SK-N-MC (cell line): ENCODE measurements at places on chromosomes 3 and 15.

- DNase-seq, result no peak
Observed at GRCh38 chr3:107408513-107408912, 31.3 kb downstream of the CCDC54 start.

DNA sequence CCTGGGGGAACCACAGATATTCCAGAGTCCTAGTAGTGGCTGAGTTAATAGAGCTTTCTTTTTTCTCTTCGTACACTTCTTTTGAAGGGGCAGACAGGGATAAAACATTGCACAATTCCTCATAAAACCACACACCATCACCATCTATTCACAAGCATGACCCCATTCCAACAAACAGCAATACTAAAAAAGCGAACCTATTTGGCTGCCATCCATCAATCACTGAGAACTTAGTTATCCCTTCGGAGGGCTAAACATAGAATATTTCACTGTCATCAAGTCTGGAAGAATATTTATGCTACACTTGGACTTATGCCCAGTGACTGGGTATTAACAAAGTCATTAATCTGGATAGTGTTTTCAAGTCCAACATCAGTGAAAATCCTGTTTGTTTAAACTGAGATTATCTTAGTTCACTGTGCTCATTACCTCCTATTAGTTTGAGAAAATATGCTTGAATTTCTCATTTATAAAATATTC is 80.3 kb upstream of the PRTG start:
- DNase-seq, result no peak

DNA sequence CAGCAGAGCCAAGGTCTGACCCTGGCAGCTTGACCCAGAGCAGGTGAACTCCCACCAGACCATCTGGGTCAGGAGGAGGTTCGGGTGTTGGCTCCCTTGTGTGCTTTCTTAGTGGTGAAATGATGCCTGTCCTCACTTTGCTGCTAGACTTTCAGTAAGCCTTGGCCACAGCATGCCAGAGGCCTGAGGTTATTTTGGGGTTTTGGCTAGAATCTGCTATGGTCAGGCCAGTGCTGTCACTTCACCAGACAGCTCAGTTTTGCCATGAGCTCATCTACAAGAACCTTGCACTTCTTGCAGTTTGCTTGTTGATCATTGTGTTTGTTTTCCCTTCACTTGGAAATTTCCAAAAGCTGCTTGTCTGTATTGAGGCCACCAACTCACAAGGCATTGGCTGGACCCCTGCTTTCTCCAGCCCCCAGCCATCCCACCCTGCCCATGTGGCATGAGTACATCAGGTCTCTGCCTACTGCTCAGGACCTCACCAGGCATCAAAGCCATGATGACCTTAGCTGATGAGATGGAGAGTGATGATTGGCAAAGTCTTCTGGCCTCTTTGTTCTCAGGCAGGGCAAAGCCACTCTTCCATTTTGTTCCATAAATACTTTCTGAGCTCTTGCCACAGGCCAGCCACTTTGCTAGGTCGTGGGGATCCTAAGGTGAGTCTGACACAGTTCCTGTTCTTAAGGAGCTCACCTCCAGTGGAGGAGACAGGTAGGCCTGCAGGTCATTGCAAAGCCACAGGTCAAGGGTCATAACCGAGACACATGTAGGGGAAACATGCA is 122.6 kb downstream of the ARNT2 start:
- DNase-seq, result no peak

DNA sequence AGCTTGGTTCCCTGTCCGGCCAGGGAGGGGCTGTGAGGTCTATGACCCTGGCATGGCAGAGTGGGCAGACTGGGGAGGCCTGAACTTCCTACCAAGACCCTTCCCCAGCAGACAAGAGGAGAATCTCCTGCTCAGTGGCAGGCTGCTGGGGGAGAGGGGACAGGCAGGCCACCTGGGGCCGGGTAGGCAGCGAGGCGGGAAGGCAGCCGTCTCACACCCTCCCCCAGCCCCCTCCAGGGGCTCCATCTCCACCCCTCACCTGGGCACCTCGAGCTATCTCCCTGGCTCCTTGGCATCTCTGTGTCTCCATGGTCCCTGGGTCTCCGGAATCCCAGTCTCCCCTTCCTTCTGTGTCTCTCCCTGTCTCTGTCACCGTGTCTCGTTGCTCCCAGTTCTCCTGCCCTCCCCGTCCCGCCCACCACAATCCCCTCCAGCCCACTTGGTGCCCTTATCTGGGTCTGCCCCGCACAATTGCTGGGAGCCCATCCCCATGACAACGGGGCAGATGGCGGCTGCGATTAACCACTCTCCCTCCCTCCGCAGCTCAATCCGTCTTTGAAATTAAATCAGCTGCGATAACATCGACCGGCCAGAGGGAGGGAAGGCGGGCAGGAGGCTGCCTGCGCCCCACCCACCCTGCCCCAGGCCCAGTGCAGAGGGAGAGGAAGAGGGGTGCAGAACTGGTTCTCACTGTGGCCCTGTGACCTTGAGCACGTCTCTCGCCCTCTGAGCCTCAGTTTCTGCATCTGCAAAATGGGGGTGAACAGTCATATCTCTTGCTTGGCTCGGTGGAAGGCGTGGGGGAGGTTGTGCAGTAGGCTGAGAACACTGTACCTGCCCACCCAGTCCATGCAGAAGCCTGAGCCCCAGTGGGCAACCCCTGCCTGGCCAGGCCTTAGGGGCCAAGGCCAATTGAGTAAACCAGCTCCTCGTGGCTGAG is 9.6 kb downstream of the DNAJB8 start:
- DNase-seq, result no peak

DNA sequence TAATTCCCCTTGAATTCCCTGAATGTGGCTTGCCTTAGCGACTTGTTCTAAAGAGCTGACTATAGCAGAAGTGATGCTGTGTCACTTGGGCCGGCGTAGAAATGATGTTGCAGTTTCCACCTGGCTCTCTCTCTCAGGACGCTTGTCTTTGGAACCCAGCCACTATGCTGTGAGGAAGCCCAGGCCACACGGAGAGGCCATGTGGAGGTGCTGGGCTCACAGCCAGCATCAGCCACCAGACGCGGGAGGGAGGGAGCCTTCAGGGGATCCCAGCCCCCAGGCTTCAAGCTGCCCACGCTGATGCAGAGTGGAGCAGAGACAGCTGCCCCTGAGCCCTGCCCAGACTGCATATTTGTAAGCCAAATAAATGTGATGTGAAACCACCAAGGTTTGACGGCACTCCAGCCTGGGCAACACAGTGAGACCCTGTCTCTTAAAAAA is 18.6 kb downstream of the RNU5B-1 start:
- DNase-seq, result no peak
